Glomerular endothelial cell (primary cell): ENCODE measurements at places on chromosomes 5 and 9.

DNA sequence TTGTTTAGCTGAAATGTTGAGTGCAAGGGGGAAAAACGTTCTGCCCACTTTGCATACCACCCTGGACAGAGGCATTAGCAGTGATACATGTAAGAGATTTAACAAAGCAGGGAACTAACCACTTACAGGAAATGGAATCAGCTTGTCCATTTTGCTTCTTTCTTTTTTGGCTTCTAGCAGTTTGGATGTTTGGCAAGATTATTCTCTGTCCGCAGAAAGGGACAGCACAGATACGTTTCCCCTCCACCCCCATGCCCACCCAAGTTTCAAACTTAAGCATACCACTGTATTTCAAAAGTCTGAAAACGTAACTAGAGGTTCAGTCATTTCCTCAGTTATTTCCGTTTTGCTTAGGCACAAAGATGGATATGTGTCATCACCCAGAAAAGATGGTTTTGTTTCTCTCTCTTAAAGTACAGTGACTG is 118.4 kb downstream of the GDNF start:
- DNase-seq = no peak

DNA sequence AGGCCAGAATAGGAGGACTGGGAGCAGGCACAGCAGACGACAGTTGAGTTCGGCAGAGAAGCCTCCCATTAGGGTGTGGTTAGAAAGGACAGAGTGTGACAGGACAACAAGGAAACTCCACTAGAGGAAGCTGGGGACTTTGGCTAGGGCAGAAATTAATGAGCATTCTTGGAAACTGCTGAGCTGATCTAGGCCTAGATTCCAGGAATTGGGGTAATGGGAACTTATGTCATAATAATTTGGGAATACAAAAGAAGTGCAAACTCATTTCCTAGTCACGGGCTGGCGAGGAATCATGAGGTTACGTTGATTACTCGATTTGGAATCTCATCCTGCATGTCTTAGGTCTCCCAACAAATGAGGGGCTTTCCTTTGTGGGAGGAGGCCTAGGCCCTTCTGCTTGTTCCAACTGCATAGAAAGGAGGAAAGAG is 144.6 kb upstream of the RPS23 start:
- DNase-seq = no peak

GRCh38 chr9:37471942-37472684 is 6.9 kb upstream of the ZBTB5 start:
- DNase-seq = peak; percentile 90

GRCh38 chr5:180802325-180803180 is at the start of gene MGAT1:
Gene MGAT1, minus strand, starts transcription at chr5:180802806. Its CDS starts 9,835 bp downstream, at chr5:180792971.
- no peak for DNase-seq

DNA sequence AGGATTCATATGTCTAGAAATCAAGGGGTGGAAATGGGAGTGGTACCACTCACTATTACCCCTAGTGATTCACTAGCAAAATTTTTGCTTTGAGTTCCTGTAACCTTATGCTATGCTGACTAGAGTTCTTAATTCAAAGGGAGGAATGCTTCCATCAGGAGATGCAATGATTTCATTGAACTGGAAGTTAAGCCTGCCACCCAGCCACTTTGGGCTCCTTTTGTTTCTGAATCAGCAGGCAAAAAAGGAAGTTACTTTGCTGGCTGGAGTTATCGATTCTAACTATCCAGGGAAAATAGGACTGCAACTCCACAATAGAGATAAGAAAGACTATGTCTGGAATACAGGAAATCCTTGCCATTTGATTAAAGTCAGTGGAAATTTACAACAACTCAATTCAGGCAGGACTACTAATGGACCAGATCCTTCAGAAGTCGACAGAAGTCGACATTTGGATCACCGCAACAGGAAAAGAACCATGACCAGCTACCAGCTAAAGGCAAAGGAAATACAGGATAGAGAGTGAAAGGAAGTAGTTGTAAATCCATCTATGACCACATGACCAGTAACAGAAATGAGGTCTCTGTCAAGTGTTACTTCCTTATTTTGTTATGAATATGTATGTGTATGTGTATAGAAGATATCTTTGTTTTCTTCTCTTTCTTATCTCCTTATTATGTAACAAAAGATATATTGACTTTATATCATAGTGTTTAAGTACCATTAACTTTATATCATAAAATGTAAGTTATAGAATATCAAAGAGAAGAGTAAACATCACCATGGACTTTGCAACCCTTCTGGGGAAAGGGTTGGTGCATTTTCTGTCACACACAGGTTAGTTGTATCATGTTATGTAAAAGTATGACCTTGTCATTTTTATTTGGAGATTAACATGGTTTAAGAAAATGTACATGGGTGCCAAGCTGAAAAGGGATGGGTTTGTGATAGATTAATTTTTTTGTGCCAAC is 198.7 kb upstream of the HAPLN1 start:
- no peak for DNase-seq

DNA sequence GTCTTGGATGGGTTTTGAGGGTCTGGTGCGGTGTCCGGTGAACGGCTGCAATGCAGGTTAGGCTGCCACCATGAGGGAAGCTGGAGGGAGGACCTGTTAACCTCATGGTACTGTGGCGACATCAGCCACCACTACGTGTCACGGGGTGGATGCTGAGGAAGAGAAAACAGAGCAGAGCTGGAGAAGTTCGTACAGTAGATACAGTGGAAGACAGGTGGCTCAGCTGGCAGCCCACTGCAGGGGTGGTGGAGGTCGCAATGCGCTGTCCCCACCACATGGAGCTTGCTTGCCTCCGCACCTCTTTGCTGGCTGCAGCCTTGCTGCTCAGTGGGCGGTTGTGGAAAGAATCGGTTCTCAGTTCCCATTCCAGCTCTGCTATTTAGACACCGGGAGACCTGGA is 2.8 kb downstream of the DCANP1 start:
- no peak for DNase-seq

DNA sequence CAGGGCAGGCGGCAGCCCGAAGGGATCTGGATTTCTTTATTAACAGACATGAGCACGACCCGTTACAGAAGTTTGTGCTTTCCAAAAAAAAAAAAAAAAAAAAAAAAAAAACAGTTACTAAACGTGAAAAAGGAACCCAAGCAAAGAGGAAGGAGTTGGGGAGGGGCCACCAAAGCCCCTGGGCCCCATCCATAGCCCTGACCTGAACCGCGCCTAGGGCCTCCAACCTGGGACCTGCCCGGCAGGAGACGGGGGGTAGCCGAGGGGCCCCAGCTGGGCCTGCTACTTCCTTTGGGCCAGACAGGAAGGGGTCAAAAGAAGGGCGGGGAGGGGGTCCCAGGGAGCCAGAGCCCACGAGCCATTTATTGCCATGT is 10.0 kb downstream of the PRR7 start:
- DNase-seq = no peak

- DNase-seq = no peak
These were observed 57.4 kb downstream of the SFXN1 start for GRCh38 chr5:175535796-175536195.

- no peak for DNase-seq
These were observed 442 bp downstream of the ZNF510 start for GRCh38 chr9:96777426-96777864.

DNA sequence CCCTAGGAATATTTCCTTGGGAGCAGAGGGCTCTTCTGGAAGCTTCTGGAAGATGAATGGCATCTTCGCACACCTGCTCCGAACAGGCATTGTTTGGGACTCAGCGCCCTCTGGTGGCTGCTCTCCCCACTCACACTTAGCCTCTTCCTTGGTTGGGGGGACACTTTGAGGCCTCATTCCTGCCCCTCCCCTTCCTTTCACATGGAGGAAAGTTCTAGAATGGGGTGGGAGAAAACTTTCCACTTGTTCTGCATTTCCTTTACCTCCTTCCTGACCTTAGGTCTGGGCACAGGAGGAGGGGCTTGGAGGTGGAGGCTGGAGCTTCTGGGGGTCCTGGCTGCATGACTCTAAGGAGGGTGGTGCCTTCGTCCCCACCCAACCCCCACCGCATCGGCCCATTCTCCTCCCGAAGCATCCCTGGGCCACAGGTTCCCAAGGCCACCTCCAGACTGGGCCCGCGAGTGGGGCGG is 19.3 kb upstream of the SMIM32 start:
- DNase-seq = peak; percentile 12

GRCh38 chr5:34491251-34491620 is 164.9 kb upstream of the RAI14 start:
- DNase-seq = no peak

GRCh38 chr9:18441261-18441660 is 32.7 kb upstream of the ADAMTSL1 start:
- DNase-seq = no peak

DNA sequence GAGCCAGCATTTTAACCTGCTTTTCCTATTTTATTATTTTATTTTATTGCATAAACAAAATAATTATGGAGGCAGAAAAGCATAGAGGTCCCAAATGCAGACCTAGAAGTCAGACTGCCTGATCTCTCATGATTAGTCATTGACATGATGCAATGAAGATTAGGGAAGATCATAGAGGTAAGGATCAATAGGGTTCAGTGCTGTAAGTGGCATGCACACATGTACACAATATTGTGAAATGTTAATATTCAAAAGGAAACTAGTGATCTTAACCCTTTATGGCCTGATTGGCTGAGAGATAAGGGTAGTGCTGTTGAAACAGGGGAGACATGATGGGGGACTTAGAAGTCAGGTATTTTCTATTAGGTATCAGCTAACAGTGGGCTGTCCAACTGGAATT is 1.1 kb upstream of the FRRS1L start:
- no peak for DNase-seq

DNA sequence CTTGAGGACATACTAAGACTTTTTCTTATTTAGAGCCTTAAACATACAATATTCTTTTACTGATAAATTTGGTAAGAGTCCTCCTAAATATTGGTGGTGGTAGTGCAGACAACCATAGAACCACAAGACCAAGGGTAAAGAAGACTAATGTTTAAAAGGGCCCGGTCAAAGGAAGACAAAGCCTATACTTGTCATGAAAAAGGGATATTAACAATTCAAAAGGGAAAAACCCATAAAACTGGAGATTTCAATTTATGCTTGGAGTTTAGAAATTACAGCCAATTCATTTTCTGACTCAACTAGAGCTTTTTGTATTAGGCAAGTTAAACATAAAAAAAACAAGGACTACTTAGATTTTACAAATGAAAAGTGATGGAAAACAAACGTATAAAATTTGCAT is 24.4 kb downstream of the FEM1C start:
- no peak for DNase-seq

DNA sequence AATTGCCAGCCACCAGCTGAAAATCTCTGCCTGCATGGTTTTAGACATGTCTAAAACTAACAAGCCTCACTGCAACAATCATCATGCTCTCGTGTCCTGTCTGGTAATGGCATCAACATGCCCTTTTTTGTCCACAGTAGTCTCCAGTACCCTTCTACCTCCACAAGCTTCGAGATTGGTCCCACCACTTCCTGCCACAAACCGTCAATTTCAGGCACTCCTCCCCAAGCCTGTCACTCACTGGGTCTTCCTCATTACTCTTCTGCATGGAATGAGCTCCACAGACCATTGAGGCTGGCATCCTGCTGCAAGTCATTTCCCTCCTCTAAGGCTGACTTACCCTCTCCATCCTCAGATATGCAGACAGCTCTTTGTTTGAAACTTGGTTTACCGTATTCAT is 9.0 kb downstream of the LPAR1 start:
- no peak for DNase-seq

DNA sequence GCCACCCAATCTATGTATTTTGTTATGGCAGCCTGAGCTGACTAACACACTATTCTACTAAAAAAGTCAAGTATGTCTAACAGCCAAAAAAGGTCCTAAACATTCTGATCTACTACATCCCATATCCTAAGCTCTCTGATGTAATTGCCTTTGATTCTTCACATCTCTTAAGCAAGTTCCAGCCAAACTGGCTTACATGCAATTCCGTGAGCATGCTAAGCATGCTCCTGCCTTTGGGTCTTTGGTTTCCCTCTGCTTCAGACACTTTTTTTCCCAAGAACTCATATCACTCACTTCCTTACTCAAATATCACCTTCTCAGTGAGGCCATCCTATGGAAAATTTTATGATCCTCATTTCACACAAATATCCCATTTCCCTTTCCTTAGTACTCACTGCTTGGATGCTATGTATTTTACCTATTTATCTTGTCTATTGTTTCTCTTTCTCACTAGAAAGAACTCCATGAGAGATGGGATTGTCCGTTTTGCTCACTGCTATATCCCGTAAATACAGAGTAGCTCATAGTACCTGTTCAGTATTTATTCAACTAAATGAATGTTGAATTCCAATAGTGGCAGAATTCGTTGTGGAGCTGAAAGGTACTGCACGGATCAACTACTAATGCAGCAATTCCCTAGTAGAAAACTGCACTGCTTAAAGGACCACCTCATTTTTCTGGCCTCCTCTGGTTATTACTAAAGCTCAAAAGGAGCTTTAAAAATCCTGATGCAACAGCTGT is 2.3 kb upstream of the SLC12A2 start:
- DNase-seq = no peak

- DNase-seq = no peak
These were observed 50.5 kb upstream of the RNU6ATAC start for GRCh38 chr9:134214766-134215419.
